ENCODE measurements at places on chromosomes 1 and 21. TPM values are rescaled to one million over a fixed set of nuclear protein-coding genes. Genes with fewer than 3 reads are reported as not detected.

Gene MFAP2
- polyA plus RNA-seq: 8.2 TPM

- no peaks in the 10 kb centered on the region for H3K36me3 ChIP-seq
- no peaks in the 10 kb centered on the region for H3K27me3 ChIP-seq
- no peak overlapping the region for H3K4me3 ChIP-seq
These were observed 19.8 kb upstream of the HSPG2 start for GRCh38 chr1:21956720-21957552.

- H3K4me3 ChIP-seq: no peak overlapping the region
- DNase-seq: no peak
- peaks cover 11% of the 10 kb centered on the region for H3K36me3 ChIP-seq
- H3K27me3 ChIP-seq: no peaks in the 10 kb centered on the region
- no peaks in the 10 kb centered on the region for H3K4me1 ChIP-seq
These were observed 22.4 kb upstream of the SMPDL3B start for GRCh38 chr1:27912429-27912828.

DNA sequence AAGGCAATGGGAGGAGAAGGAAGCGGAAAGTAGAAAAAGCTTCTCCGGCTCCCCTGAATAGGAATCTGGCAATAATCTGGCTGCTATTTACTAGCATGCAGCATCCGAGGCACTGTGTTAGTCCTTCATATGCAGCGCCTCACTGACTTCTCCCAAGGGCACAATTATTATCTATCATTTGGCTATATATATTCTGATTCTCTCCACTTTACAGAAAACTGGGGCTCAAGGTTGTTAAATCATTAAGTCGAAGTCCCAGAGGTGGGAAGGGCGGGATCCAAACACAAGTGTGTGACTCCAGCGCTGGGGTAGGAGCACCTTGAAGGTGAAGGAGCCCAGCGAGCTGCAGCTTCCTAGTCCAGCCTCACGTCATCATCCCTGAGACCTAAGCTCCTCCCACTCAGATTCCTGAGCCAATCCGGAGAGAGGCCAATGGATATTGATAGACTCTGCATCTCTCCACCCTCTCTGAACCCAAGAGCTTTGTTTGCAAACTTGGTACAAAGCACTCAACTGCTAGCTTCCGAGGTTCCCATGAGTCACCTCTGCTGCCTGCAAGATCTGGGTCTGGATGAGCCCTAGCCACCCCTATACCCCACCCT, 16.6 kb upstream of the EYA3 start:
- no peaks in the 10 kb centered on the region for H3K36me3 ChIP-seq
- no peak overlapping the region for H3K4me3 ChIP-seq
- DNase-seq: peak; percentile 60
- no peaks in the 10 kb centered on the region for H3K4me1 ChIP-seq
- H3K27ac ChIP-seq: peak overlapping the region; percentile 15
- H3K27me3 ChIP-seq: no peaks in the 10 kb centered on the region

GRCh38 chr1:102550729-102551384, 554.1 kb upstream of the OLFM3 start:
- H3K4me1 ChIP-seq: no peaks in the 10 kb centered on the region
- no peak for DNase-seq
- H3K27ac ChIP-seq: no peak overlapping the region
- no peaks in the 10 kb centered on the region for H3K36me3 ChIP-seq
- H3K4me3 ChIP-seq: no peak overlapping the region
- H3K27me3 ChIP-seq: no peaks in the 10 kb centered on the region

GRCh38 chr1:11731691-11732283, 4.1 kb upstream of the AGTRAP start:
- H3K4me1 ChIP-seq: no peaks in the 10 kb centered on the region
- H3K27me3 ChIP-seq: no peaks in the 10 kb centered on the region
- DNase-seq: peak; percentile 93

Gene LRRC53
- not detected for polyA plus RNA-seq
